Lower lobe of right lung (tissue), 2 donors: ENCODE measurements at places on chromosomes 1 and 21. TPM values are rescaled to one million over a fixed set of nuclear protein-coding genes. Genes with fewer than 3 reads are reported as not detected.
A peak's percentile ranks its signal among the peaks of the same experiment; 100 is the strongest.

GRCh38 chr1:109509176-109510134 lies at the start of gene AMIGO1:
Gene AMIGO1 (minus strand): TSS chr1:109509727. CDS start chr1:109508912, 815 bp downstream.
- H3K27me3 ChIP-seq, result no peaks in the 10 kb centered on the region
- no peaks in the 10 kb centered on the region for H3K36me3 ChIP-seq
- H3K4me3 ChIP-seq, result peak within 1 kb of the TSS; percentile 81
- H3K27ac ChIP-seq, result peak within 1 kb of the TSS; percentile 60
- H3K4me1 ChIP-seq, result peaks cover 16% of the 10 kb centered on the region

- H3K36me3 ChIP-seq, result no peaks in the 10 kb centered on the region
- no peak overlapping the region for H3K27ac ChIP-seq
- H3K4me1 ChIP-seq, result no peaks in the 10 kb centered on the region
- DNase-seq, result no peak
- peaks cover 3% of the 10 kb centered on the region for H3K27me3 ChIP-seq
These were observed 31.4 kb downstream of the B3GALT5 start for GRCh38 chr21:39644062-39644560.

GRCh38 chr1:66247415-66248208 lies 286.3 kb upstream of the SGIP1 start:
- DNase-seq, result no peak
- H3K4me3 ChIP-seq, result no peak overlapping the region
- no peaks in the 10 kb centered on the region for H3K27me3 ChIP-seq
- peaks cover 5% of the 10 kb centered on the region for H3K4me1 ChIP-seq

- H3K36me3 ChIP-seq, result peaks cover 14% of the 10 kb centered on the region
- H3K4me1 ChIP-seq, result peaks cover 35% of the 10 kb centered on the region
- H3K27me3 ChIP-seq, result no peaks in the 10 kb centered on the region
- peak overlapping the region; percentile 91 for H3K27ac ChIP-seq
- DNase-seq, result no peak
- H3K4me3 ChIP-seq, result peak overlapping the region; percentile 84
These were observed 479 bp downstream of the SELENOF start for GRCh38 chr1:86913399-86913895.

PDE4B gene
- 26.9 TPM for total RNA-seq
